ENCODE measurements at places on chromosomes 7 and 10.

DNA sequence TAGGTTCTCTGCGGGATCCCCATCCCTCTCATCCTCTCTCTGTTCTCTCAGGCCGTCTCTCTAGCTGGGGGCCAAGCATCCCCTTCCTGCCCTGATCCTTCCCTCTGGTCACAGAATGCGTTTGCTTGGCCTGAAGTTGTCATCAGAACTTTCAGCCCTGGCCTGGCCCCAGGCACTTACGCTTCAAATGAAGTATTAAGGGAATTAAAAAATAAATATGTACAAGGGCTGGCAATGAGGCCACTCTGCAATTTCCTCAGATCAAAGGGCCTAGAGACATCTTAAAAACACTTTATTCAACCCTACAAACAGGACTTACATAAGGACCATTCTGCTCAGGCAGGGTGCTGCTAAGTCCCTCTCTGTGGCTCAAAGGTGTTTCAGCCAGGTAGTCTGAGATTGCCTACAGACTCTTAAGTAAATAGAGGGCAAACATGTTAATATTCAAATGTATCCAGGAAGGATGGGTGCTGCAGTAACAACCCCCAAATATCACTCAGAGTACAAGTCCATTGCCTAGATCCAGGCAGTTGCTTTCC is 16.0 kb downstream of the SFTPD start:
- no peak for DNase-seq

- no peak for DNase-seq
These were observed 103.1 kb upstream of the RPA3 start for GRCh38 chr7:7821517-7821916.

GRCh38 chr10:89454561-89455347 is 40.4 kb downstream of the IFIT5 start:
- DNase-seq = no peak

DNA sequence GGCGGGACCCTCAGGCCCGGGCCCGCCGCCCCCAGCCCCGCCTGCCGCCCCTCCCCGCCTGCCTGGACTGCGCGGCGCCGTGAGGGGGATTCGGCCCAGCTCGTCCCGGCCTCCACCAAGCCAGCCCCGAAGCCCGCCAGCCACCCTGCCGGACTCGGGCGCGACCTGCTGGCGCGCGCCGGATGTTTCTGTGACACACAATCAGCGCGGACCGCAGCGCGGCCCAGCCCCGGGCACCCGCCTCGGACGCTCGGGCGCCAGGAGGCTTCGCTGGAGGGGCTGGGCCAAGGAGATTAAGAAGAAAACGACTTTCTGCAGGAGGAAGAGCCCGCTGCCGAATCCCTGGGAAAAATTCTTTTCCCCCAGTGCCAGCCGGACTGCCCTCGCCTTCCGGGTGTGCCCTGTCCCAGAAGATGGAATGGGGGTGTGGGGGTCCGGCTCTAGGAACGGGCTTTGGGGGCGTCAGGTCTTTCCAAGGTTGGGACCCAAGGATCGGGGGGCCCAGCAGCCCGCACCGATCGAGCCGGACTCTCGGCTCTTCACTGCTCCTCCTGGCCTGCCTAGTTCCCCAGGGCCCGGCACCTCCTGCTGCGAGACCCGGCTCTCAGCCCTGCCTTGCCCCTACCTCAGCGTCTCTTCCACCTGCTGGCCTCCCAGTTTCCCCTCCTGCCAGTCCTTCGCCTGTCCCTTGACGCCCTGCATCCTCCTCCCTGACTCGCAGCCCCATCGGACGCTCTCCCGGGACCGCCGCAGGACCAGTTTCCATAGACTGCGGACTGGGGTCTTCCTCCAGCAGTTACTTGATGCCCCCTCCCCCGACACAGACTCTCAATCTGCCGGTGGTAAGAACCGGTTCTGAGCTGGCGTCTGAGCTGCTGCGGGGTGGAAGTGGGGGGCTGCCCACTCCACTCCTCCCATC is 82.7 kb downstream of the PAX2 start:
- DNase-seq = no peak

DNA sequence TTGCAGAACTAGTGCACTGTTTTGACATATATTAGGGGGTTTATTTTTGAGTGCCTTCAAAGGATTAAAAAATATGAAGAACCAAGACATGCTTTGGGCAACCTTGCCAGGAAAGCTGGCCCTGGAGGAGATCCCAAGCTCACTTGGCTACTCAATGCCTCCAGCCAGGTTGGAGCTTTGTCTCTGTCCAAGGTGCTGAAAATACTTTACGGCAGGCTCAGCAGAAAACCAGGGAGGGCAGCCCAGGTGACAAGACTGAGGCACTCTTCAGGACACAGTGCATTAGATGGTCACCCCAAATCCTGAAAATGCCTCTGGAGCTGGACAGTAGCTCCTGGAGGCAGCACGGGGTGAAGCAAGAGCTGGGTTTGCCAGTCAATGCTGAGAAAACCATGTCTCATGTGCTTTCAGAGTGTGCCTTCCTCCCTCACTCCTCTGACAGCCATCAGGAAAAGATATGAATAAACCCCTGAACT is 5.8 kb upstream of the KCNH2 start:
- DNase-seq = no peak

DNA sequence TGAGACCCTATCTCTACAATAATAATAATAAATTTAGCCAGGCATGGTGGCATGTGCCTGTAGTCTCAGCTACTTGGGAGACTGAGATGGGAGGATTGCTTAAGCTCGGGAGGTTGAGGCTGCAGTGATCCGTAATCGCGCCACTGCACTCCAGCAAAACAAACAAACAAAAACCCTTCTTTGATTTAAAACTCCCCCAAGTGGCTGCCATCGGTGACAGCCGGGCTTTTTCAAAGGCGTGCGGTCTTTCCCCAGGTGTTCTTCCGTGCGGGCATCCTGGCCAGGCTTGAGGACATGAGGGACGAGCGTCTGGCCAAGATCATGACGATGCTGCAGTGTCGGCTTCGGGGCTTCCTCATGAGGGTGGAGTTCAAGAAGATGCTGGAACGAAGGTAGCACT is 1.9 kb upstream of the MYH16 start:
- DNase-seq = no peak

DNA sequence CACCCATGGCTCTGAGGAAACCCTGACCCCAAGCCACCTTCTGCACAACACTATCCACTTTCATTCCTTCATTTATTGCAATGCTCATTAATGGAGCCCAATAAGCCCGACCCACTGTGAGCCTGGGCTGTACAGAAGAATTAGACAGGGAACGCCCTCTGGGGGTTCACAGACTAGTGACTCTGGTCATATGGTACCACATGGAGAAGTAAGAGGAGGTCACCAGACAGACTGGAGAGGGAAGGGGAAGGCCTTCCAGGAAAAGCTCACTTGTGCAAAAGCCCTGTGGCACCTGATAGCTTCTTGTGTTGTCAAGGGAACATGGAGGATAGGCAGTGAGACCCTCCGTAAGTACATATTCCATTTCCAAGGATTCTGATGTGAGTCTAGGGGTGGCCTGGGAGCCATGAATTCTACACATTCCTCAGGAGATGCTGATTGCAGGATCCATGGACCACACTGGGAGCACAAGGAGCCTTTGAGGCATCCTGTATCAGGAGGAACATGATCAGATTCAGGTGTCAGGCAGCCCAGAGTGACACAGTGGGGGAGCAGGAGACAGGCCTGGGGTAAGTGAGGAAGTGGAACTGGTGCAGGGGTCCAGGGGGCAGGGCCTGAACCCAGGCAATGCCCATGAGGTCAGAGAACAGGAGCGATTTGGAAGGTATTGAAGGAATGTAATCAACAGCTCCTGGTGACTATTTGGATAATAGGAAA is 19.9 kb downstream of the TMEM72 start:
- DNase-seq = no peak

- no peak for DNase-seq
These were observed 131.7 kb downstream of the GRK5 start for GRCh38 chr10:119339109-119339508.

DNA sequence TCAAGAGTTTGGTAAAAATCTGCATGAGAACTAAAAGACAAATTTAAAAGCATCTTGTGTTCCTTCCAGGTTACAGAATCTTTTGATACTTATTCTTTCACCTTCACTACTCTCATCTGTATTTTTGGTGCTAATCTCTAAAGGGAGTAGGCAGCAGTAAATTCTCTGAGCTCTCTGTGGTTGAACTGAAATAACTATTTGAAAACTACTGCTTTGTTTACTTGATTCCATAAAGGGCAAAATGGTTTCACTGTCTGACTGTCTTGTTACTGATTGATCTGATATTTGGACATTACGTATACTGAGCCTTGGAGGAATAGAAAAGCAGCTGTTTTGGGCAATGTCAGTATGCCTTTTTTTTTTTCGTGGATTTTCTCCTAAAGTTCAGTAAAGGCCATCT is 103.3 kb downstream of the CHRM2 start:
- no peak for DNase-seq

DNA sequence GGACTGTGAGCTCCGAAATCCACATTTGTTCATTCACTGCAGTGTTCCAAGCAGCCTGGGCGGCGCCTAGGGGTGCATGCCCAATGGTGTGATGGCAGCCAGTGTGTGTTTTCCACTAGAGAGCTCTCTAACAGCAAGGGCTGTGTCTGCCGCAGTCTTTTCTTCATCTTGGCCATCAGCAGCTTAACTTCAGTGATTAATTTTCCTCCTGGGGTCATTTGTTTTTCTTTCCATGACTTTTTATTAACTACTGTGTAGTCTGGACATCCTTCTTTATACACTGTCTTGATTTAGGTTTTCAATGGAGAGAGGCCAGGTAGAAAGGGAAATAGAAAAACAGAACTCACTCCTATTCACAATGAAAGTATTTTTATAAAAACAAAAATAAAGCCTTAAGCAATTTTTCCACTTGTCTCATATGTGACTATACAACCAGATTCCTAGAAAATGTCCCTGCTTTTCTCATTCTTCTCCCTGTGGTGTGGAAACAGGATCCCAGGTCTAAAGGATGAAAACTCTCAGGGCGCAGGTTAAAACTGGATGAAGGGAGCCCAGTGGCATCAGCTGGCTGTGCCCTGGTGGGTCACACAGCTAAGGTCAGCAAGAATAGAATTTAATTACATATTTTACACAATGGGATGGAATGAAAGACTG is 176.8 kb downstream of the PKD1L1 start:
- DNase-seq = no peak

- DNase-seq = no peak
These were observed 3.0 kb upstream of the GSAP start for GRCh38 chr7:77419102-77419501.

DNA sequence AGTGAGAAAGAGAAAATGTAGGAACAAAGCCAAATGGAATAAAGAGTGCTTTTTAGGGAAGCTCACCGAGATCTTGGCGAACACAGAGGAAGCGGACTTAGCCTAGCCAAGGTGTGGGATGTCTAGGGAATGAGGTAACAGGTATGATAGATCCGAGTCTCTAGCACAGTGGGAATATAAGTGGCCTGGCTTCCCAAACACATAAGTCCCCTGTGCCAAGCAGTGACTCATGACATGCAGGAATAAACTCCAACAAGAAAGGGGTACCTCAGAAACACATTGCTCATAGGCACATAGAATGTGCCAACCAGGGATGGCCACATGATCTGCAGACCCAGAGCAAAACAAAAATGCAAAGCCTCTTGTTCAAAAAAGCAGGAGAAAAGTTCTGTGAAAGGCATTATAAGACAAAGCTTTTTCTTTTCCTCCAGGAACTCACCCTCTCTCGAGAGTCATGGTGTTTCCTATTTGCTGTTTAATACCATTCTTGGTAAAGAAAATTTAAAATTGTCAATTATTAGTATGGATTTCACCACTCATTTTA is 542.5 kb downstream of the GATA3 start:
- no peak for DNase-seq

DNA sequence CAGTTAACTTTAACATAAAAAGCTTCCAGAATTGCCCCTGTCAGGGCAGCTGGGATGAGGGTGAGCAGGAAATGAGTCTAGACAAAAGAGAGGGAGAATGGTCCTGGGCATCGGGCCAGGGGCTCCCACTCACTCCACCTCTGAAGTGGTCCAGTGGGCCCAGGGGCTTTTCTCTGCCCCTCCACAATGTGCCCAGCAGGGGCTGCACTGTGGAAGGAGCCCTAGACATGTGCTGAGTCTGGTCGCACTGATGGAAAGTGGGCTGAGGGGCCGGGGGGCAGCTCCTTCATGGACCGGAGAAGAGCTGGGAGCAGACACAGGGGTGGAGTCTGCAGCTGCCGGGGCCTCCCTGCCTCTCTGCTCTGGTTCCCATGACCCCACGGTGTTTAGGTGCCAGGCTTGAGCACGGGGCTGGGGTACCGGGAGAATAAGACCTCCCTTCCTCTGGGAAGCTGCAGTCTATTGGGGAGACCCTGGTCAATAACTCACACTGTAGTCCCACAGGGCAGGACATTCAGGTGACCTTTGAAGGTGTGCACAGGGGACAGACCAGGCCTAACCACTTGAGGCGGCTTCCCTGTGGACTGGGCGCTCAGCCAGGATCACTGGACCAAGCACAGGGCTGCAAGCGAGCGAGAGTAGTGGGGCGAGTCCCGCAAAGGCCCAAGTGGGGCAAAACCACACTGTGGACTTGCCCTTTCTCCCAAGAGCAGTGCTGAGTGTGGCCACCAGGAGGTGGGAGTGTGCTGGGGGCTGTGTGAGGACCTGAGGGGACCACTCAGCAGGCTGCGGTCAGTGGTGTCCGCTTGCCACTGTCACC is 6.1 kb downstream of the ADCY1 start:
- no peak for DNase-seq

DNA sequence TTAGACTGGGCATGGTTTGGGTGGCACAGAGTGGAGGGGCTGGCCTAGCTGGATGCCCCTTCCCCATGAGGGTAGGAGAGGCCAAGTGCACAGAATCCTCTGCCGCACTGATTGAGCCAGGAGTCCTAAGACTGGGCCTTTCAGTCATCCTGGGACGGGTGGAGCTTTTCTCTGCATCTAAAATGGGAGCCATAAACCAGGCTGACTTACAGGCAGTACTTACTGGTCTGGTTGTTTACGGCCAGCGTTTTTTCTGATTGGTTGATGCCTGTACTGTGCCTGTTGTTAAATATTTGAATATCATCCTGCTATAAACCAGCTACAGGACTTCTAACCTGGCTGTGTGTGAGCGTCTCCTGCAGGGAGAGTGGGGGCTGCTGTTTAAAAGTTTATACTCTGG is 107.8 kb downstream of the CDH23 start:
- DNase-seq = no peak

DNA sequence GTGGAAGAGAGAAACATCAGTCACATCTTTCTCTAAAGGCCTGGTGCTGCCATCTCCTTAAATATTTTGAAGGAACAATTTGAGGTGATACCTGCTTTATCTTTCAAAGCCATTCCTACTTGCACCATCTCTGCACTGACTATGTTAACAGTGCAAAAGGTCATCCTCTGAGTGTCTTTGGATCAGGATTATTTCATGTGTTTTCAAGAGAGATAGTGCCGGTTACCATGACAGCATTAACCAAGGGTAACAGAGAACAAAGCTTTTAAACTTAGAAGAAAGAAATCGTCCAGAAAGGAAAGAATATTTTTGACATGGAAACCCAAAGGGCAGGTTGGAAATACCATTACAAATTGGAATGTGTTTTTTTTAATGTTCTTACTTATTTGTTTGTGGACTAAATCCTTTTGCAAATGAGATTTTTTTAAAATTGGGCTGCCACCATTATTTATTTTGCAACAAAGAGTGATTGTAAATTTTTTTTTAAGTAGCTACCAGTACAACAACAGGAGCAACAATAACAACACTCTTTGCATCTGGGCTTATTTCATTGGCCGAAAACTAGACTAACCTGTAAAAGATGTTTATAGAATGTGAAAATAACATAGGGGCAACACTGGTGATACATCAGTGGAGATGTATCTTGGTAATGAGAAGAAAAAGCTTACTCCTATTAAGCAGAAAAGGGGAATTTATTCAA is 234.2 kb downstream of the CREB5 start:
- no peak for DNase-seq

- DNase-seq = no peak
These were observed 999 bp downstream of the ITIH5 start for GRCh38 chr10:7665767-7666166.

- DNase-seq = no peak
These were observed 415.4 kb upstream of the AUTS2 start for GRCh38 chr7:69182596-69183467.

Measured in HCT116 (cell line).